ENCODE measurements at places on chromosomes 7 and 10.

GRCh38 chr10:124652701-124653100 lies 91.5 kb downstream of the FAM53B start:
- no peak for DNase-seq

- no peak for DNase-seq
These were observed 753.2 kb downstream of the LRMDA start for GRCh38 chr10:76184647-76185046.

- no peak for DNase-seq
These were observed 125.6 kb downstream of the CELF2 start for GRCh38 chr10:11143242-11143641.

DNA sequence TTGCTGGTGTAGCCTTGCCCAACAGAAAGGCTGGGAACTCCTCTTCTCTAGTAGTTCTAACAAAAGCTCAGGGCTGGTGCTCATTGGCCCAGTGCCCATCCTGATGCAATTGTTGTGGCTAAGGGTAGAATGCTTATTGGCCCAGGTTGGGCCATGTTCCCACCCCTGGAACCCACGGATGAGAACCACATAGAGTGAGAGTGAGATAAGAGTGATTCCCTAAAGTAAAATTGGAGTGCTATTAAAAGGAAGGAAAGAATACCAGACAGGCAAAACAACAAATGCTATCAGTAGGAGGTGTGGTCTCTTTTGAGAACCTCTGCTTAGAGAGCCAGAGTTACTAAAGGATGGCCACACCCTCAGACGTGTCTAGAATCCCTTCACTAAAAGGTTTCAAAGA lies 49.2 kb downstream of the LGI1 start:
- DNase-seq = no peak

DNA sequence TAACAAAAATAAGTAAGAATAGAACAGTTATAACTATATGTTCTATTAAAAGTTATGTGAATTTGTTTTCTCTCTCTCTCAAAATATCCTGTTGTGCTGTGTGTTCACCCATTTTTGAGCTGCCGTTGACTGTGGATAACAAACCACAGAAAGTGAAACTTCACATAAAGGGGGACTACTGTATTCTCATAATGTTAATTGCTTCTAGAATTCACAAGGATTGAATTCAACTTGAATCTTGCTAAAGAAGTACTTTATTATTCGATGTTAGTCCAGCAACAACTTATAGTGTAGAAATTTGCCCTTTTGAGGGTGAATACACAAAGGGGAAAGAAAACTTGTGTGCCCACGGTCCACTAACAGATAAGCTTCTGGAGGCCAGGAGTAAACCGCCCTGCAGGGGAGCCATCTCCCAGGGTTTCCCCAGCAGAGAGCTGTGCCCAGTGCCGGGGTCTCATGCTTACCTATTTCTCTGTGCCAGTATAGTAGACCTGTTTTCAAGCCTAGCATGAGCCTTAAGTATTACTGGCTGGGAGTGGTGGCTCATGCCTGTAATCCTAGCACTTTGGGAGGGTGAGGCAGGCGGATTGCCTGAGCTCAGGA lies 87.1 kb downstream of the KAT6B start:
- no peak for DNase-seq

DNA sequence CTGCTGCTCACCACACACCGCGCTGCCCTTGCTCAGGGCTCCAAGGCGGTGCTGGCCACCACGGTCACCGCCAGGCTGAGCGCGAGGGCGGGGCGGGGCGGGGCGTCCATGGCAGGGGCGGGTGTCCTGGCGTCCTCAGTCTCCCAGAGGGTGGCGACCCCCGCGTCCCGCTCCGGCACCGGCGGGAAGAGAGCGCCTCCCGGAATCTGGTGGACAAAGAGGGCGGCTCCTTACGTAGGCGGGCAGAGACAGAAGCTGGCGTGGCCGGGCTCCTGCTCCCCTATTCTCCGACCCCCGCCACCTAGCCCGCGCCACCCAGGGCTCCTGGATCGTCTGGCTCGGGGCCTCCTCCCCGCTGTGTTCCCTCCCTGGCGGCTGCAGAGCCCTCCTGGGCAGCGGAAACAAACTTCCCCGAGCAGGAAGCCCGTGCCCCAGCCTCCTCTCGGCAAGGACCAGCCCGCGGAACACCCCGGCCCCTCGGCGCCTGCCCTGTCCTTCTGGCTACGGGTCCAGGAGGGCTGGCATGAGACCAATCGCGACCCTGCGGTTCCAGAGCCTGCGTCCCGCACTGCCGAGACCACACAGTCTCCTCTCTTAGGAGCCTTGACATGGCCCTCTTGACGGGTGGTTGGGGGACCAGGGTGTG lies 133.8 kb upstream of the ZNF92 start:
- DNase-seq = no peak

Data from activated T-helper 9 cell treated with anti-CD3 and anti-CD28 coated beads, Interleukin-2, amount 50 U/mL, for 16 hours (primary cell).